ENCODE measurements at places on chromosomes 5 and 9.

DNA sequence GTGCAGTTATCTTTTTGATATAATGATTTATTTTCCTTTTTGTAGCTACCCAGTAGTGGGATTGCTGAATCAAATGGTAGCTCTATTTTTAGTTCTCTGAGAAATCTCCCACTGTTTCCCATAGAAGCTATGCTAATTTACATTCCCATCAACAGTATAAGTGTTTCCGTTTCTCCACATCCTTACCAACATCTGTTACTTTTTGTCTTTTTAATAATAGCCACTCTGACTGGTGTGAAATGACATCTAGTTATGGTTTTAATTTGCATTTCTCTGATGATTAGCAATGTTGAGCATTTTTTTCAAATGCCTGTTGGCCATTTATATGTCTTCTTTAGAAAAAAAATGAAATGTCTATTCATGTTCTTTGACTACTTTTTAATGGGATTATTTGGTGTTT is 94.7 kb downstream of the SERINC5 start:
- no peak for DNase-seq

- no peak for DNase-seq
These were observed 4.1 kb downstream of the PTGS1 start for GRCh38 chr9:122374885-122375420.

- DNase-seq = no peak
These were observed 91.9 kb downstream of the RAD23B start for GRCh38 chr9:107375001-107375400.

- DNase-seq = no peak
These were observed 24.7 kb downstream of the ELL2 start for GRCh38 chr5:95936812-95937397.

DNA sequence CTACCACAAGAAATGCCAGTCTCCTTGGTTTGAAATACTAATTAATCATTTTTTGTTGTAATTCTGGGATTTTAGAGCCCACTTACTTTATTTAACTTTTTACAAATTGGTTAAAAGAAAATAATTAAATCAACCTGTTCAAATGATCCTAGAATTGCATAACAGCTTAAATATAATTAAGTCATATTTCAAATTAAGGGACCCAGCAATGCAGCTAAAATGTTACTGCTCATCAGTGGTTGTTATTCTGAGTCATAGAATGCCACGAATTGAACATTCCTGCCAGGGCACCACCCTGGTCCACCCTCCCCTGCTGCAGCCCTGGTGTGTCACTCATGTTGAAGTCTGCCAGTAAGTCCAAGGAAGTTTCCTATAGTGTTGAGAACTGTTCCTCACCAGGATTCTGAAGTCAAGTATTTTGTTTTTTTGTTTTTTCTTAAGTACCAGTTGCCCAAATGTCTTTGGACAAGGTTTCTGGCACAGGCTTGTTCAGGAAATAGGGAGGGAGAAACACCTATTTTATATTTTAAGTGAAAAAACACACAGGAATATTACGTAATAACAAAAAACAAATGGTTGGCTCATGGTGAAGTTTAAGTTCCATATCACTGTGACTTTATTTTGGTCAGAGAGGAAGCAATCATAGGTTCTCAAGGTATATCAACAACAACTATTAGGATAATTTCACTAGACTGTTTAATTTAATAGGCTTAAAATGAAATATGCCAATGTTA is 4.3 kb upstream of the ITGA1 start:
- DNase-seq = peak; percentile 29

DNA sequence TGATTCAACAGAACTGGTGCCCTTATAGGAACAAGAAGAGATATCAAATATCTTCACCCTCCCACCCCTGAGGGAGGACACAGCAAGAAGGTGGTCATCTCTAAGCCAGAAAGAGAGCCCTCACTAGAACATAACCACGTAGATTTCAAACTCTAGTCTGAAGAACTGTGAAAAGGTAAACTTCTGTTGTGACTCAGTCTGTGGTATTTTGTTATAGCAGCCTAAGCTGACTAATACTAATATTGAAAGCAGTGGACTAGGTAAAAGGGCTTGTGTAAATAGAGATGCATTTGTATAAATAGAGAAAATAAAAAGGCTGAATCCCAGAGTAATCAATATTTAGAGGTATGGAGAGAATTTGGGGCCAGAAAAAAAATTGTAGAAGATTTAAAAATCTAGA is 157.6 kb upstream of the CCNH start:
- DNase-seq = no peak

- DNase-seq = peak; percentile 23
These were observed 58.3 kb downstream of the PTTG1 start for GRCh38 chr5:160479926-160480325.

GRCh38 chr5:66326276-66326675 is 182.2 kb downstream of the SREK1 start:
- no peak for DNase-seq

DNA sequence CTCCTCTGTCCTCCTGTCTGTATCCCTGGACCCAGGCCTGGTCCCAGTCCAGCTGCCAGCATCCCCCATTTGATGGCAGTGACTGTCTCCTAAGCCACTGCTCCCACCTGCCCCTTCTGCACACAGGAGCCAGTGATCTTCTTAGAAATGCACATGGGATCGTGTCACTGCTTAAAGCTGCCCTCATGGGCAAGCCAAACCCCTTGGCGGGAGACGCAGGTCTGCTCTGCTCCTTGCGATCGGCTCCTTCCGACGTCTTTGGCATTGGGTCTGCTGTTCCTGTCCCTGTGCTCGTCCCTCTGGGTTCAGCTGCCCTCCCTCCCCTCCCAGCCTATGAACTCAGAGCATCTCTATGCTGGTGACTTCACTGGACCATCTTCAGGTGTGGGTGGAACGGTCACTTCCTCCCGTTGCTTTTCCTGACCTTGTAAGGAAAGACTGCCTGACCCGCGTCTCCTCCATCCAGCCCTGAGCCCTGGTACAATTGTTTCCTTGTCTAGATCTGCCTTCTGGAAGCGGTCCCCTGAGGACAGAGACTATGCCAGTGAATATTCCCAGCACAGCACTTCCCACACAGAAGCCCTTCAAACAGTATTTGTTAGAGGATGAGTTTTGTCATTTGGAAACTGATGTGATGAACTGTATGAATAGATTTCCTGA is 116.5 kb downstream of the ZNF354C start:
- DNase-seq = no peak

DNA sequence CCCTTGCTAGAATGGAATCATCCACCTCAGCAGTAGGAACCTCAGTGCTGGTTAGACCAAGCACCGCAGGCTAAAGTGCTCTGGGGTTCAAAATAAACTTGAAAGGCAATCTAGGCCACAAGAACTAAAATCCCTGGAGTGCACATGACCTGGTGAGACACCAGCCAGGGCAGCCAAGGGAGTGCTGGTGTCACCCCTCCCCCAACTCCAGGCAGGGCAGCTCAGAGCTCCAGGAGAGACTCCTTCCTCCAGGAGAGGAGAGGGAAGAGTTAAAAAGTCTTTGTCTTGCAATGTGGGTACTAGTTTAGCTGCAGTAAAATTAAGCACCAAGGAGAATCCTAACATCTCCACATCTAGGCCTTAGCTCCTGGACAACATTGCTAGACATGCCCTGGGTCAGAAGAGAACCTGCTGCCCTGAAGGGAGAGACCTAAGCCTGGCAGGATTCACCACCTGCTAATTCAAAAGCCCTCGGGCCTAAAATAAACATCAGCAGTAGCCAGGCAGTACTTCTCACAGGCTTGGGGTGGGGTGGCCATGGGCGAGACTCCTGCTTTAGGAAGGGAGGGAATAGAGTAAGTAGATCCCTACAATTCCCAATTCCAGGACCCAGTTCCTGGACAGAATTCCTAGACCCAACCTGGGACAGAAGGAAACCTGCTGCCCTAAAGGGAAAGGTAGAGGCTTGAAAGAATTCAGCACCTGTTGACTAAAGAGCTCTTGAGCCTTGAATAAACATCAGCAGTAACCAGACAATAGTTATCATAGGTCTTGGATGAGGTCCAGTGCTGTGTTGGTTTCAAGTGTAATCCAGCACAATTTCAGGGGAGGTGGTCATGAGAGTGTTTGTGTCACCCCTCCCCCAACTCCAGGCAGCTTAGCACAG is 25.8 kb downstream of the UGT3A2 start:
- no peak for DNase-seq

GRCh38 chr9:109499631-109500410 is 1.7 kb upstream of the PTPN3 start:
- peak; percentile 95 for DNase-seq

GRCh38 chr5:138354926-138355378 is 2.5 kb downstream of the KDM3B start:
- DNase-seq = peak; percentile 71

DNA sequence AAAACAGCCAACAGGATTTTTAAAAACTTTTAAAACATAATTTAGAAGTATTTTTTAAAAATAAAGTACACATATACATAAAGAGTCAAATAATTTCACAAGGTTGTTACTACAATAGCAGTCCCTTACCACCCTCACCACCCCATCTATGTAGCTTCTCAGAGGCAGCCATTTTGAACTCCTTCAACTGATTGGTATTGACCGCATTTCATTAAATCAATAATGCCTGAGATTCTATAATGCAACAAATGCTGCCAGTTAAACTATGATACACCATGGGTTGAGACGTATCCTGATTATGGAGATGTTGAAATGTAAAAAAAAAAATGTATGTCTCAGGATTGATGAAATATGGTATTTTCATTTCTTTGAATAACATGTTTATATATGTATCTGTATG is 78.8 kb downstream of the PCSK1 start:
- DNase-seq = no peak

GRCh38 chr5:95922798-95923197 is 38.9 kb downstream of the ELL2 start:
- DNase-seq = no peak

GRCh38 chr5:112799661-112800060 is 61.4 kb upstream of the SRP19 start:
- no peak for DNase-seq

DNA sequence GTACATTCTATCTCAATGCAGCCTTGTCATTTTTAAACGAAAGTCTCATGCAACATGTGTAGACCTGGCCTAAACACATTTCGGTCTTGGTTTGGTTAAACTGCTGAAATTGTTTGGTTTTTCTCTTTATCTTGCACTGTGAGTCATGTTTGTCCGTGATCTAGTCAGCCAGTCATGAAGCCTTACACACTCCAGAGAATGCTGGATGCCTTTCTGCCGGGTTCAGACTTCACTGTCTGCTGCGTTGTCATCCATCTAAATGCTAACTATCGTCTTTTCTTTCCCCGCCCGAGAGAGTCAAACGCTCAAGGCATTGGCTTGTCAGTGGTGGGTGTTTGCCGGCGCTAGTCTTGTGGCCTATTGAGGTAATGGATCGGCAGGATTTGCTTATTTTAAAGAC is 1194.6 kb upstream of the WWC1 start:
- no peak for DNase-seq

DNA sequence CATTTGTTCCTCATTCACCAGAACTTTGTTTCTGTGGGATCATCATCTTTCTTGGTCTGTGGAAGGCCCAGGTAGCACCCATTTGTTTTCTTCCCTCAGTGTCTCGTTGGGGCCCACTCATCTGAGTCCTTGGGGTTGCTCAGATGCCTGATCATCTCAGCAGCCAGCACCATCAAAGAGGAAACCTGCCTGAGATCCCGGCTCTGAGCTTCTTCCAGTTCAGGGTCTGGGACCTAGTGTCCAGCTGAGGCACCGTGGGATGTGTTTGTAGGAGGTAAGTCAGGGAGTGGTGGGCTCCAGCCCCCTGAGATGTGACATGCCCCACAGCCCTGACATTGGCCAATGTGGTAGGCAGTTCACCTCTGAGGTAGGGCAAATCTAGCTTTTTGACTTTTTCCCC is 9.4 kb upstream of the CD180 start:
- no peak for DNase-seq

GRCh38 chr9:76313771-76314170 is 80.5 kb downstream of the RFK start:
- DNase-seq = no peak

DNA sequence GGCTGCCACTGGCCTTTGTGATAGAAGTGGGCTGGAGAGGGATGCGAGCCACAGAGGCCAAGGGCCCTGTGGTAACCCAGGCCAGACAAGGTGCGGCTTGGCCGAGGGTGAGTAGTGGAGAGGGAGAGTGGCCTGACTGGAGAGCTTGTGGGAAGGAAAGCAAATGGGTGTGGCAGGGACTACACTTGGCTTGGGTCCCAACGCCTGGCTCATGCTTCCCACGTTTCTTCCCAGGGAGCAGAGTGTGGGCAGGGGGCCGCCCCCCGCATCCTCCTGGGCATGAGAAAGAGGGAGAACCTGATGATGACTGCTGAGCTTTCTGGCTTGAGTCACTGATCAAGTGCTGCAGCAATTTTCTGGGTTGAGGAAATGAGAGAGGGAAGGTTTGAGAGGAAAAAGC is 95.7 kb downstream of the ANKH start:
- DNase-seq = peak; percentile 55

- DNase-seq = no peak
These were observed 119.0 kb downstream of the ENTREP1 start for GRCh38 chr9:69444021-69444420.

GRCh38 chr5:136906545-136906944 is 541.2 kb upstream of the TRPC7 start:
- no peak for DNase-seq

DNA sequence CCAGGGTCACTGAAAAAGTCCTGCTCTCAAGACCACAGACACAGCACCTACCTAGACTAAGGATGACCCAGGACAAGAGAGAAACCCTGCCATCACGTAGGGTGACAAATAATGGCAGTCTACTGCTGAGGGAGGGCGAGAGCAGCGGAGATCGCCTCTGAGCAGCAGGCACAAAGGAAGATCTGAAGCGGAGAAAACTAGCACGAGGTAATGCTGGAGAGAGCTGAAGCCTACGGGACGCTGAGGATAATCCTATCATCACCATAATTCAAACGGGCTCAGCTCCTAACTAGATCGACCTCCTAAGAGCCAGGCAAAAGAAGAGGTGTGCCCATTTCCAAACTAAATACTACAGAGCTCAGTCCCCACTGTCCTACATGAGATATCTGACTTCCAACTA is 41.3 kb downstream of the FBXO10 start:
- no peak for DNase-seq

- no peak for DNase-seq
These were observed 14.3 kb upstream of the SNCAIP start for GRCh38 chr5:122297587-122298298.

GRCh38 chr5:96716716-96717115 is 54.5 kb downstream of the CAST start:
- DNase-seq = no peak

GRCh38 chr9:117180896-117181445 is 233.9 kb downstream of the ASTN2 start:
- no peak for DNase-seq

DNA sequence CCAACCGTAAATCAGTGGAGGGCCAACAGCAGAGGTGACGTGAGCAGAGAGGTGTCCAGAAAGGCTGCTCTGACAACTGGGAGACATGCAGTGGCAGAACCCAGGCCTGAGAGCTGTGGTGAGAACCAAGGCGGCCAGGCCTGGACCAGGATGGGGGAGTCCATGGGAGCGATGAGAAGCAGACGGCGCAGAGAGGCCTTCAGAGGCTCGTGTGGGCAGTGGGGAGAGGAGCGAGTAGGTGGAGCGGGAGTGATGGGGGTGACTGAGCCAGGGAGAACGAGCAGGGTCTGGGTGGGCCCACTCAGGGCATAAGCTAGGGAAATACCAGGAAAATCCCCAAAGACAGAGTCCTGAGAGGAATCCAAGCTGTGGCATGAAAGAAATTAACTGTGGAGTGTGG is 7.9 kb upstream of the IL3 start:
- DNase-seq = no peak

- DNase-seq = no peak
These were observed 2.9 kb upstream of the NPDC1 start for GRCh38 chr9:137048655-137049543.

- no peak for DNase-seq
These were observed 298.4 kb upstream of the SEMA6A start for GRCh38 chr5:116872986-116873385.
